ENCODE measurements at places on chromosomes 2 and 18.

DNA sequence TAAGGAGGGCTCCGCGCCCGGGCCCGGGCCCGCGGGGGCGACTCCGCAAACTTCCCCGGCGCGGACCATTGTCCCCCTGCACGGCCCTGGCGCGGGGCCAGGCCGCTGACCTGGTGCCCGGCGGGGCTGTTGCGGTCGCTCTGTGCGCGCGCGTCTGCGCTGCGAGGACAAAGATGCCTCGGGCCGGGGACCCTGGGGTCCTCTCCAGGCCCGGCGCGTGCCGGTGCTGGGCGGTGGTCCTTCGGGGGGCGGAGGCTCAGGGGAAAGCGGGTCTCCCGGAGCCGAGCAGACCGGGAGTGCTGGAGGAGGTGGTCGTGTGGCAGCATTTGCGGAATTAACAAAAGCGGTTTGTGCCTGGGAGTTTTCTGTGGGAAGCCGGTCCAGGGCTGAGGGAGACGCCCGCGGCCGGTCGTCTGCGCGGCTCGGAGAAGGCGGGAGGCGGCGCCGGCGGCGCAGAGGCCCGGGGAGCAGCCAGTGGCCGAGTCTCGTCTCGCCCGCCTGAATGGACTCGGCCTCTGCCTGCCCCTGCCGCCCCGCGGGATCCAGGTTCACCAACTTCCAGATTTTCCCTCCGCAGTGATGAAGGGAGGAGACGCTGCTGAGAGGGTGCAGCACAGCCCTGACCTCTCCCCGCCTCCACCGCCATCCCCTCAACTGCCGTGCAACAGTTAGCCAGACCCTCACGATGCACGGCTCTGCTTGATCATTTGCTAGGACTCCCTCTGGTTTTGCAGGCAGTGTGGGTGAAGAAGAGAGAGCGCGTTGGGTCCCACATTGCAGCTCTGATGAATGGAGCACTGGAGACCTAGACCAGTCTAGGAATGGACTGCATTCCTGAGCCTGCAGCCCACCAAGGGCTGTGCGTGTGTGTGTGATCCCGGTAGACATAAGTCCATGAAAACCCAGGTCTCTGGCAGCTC is 705 bp downstream of the EFR3B start:
- DNase-seq = peak; percentile 29

GRCh38 chr2:95377216-95378123 is 25.0 kb upstream of the FAHD2A start:
- no peak for DNase-seq

- no peak for DNase-seq
Measured at GRCh38 chr18:2256577-2256976, 314.7 kb downstream of the METTL4 start.

DNA sequence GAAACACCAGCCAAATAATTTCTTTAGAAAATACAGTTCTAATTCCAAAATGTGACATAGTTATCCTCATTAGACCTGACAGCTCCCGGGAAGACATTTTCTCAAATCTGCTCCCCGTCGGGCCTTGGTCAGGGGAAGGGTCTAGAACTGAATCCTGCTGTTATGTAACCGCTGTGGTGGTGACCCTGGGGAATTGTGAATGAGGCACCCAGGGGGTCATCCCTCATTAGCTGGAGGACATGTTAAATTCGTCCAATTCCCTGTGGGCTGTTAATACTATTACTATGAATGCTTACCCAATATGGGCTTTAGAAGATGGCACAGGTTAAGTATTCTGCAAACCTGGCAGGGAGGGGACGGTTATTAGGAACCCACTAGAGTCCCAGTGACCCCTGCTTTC is 11.8 kb downstream of the CPLX4 start:
- DNase-seq = no peak

DNA sequence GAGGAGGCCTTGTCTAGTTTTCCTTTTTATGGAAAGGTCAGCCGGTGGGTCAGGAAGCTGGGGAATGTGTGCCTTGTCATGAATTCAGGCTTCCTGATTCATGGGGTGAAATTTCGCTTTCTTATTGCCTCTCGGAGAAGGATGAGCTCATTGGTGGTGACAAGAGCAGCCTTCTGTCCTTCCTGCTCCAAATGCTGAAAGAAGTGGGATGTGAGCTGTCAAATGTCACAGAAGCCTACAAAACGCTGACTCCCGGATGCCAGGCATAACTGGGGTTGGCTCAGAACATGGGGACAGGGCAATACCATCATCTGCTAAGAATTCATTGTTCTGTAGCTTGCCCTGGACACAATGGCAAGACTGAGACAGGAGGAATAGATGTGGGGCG is 55.8 kb upstream of the FAM136A start:
- DNase-seq = no peak

- no peak for DNase-seq
Measured at GRCh38 chr2:195352581-195352980, 304.4 kb upstream of the SLC39A10 start.

GRCh38 chr18:23992089-23992940 is 22.2 kb upstream of the TTC39C start:
- DNase-seq = no peak

DNA sequence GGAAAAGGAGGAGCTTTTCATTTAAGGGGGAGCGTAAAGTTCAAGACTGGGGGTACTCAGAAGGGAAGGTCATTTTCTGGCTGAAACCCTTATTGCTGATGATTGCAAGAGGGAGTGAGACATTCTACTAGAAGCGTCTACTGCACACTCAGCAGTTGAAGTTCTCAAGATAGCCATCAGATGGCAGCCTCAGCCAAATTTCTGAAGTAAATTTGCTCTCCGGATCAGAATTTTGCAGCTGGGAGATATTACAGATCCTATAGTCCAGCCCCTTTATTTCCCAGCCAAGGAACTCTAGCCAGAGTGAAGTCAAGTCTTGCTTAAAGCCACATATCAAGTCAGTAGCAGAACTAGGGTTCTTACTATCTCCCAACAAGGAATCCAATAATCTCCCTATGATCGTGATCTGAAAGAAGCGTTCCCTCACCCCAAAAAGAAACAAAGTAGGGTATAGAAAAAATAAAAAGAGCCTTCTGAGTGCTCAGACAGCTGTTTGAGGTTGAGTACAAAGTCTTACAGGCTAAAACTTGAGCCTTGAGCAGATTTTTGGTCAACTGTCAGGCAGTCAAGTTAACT is 24.0 kb downstream of the RAX start:
- peak; percentile 82 for DNase-seq

- DNase-seq = no peak
Measured at GRCh38 chr2:201349601-201350000, 7.5 kb downstream of the FLACC1 start.

DNA sequence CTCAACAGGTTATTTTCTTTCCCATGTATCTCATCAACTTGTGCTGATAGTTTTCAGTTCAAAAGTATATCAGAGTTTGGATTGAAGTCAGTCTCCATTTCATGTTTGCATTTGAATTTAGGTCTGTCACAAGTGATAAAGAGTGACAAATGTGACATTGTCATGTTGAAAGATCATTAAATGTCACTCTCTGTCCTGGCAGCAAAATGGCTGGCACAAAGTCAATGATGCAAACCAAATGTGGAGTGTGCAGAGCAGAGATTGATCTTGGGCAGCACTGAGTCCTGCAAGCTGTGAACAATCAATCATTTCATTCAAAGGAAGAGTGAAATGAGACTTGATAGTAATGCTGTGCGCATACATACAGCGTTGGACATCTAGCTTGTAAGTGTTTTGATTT is 421.8 kb upstream of the CDH7 start:
- no peak for DNase-seq

- no peak for DNase-seq
Measured at GRCh38 chr2:217774232-217774631, 228.6 kb downstream of the TNS1 start.

DNA sequence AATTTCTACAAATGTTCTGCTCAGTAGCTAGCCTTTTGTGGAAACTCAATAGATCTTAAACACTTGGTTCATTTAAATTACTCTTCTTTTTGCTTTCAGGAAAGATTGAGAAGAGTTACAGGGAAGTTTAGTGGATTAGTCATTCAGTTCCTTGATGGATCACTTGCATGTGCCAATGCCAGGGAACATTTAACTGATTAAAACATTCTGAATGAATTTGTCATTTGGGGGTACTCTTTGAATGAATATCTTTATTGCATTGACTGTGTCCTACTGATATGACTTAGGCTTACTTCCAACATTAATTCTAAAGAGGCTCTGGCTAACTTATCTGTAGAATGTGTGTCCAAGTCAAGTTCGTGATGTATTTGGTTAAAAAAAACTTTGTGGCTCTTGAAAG is 199.8 kb downstream of the PLCL1 start:
- no peak for DNase-seq

GRCh38 chr2:224528171-224528570 is 57.0 kb downstream of the CUL3 start:
- no peak for DNase-seq

GRCh38 chr2:69272803-69273471 is 114.1 kb downstream of the GFPT1 start:
- DNase-seq = no peak

DNA sequence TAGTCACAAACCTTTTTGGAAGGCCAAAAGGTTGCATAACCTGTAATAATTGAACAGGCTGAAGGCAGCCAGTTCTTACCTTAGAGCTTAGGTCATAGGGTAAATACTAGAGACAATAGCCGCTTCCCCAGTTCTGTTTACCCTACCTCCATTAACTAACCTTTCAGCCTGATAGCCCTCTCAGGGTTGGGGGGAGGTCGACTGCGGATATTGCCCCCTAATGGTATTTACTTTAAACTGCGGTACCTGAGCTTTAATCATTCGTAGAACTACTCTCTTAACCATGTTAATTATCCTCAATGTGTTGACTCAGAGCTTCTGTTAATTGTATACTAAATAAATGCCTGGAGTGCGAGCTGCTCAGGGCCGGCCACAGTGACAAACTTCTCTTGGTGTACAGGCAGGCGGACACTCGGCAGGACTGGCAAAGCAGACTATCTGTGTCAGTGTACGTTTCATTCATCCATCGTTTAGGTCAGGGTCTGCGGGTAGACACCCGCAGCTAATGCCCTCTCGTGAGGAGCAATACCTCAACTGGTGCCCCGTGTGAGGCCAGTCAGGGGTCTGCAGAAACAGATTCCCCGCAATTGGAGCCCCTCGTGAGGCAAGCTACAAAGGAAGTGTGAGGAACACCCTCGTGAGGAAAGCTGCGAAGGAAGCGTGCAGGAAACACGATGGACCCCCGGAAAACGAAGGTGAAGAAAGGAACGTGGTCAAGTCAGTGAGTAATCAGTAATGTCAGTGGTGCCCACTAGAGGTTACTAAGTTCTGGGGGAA is 115.3 kb upstream of the SCN7A start:
- DNase-seq = no peak

GRCh38 chr2:72204156-72204785 is 56.6 kb upstream of the CYP26B1 start:
- no peak for DNase-seq

GRCh38 chr18:11714244-11714918 is 25.3 kb downstream of the GNAL start:
- DNase-seq = no peak

- no peak for DNase-seq
Measured at GRCh38 chr2:105959357-105959756, 214.6 kb downstream of the NCK2 start.

DNA sequence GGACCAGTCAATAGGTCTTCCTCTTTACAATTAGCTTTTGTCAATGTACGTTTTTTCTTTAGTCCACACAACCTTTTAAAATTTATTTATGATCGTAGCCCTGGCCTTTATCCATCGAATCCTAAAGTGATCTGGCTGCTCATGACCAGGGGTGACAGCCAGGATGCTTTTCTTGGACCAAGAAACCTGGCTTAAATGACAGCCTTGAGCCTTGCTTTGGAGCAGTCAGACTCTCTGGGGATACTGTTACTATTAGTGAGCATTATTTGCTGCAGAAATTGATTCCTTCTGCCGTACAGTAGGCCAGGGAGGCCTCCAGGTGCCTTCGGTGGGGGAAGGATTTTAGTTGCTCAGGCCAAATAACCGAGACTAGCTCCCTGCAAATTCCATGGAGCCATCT is 70.2 kb downstream of the AGAP1 start:
- DNase-seq = no peak

GRCh38 chr2:101558740-101559525 is 84.0 kb upstream of the RFX8 start:
- DNase-seq = no peak

- DNase-seq = no peak
Measured at GRCh38 chr2:64354857-64355680, 98.9 kb upstream of the LGALSL start.

DNA sequence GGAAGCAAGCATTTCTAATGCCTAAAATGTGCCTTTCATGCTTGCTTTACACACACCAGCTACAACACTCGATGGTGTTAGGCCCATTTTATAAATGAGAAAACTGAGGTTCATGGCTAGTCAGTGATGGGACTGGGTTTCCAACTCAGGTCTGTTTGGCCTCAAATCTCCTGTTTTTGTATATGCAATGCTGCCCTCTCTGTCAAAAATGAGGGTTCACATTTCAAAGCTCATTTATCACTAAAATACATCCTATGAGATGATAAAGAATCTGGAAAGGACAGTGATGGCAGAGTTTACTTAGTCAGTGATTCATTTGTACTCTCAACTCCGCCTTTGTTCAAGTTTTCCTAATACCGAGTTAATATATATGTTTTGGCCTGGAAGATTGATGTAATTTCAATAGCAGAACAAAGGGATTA is 92.3 kb downstream of the KCTD1 start:
- no peak for DNase-seq

- no peak for DNase-seq
Measured at GRCh38 chr2:21779786-21780185, 656.0 kb downstream of the TDRD15 start.

DNA sequence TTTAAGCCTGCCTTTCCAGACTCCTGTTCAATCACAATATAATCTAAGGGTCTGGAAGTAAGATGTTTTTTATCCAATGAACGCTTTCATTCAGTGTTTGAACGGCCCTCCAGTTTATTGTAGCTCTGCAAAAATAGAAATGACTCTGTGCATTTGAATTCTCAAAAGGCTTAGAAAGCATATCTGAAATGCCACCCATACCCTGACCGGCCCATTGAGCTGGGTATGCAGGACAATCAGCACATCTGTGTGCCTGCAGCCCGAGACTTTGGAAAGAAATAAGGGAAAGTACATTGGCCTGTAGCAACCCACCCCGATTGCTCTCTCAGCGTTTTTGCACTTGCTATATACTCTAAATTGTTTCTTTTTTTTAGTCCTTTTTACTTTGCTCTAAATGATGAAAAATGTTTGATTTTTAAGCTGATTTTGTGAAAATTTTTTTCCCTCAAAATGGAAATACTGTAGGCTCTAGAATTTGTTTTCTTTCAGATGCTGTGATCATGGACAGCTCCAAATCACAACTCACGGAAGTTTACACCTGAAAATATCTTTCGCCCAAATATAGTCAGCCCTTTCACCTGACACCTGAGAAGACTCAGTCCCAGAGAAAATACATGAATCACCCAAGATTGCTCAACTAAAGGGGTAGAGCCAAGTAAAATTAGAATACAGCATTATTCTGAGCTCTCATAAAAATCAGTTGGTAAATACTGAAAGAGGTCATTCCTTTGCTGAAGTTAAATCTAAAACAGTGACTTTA is 194.5 kb upstream of the SIX3 start:
- DNase-seq = no peak

- DNase-seq = no peak
Measured at GRCh38 chr18:48640566-48641270, 101.9 kb downstream of the CTIF start.

GRCh38 chr2:84487298-84487996 is 28.4 kb upstream of the SUCLG1 start:
- DNase-seq = no peak

- no peak for DNase-seq
Measured at GRCh38 chr18:11600321-11600720, 9.1 kb upstream of the SLC35G4 start.

- DNase-seq = no peak
Measured at GRCh38 chr2:9655441-9656269, 24.9 kb upstream of the YWHAQ start.

Data from D721Med (cell line).